ENCODE measurements at places on chromosomes 7 and 10. TPM values are rescaled to one million over a fixed set of nuclear protein-coding genes. Genes with fewer than 3 reads are reported as not detected.

The HOXA3 gene
- total RNA-seq = 0.30 TPM

The PDLIM1 gene
- 67.1 TPM for total RNA-seq

The KCNIP2 gene
- total RNA-seq = 1.4 TPM

The SORBS1 gene
- 57.9 TPM for total RNA-seq

The OGDHL gene
- total RNA-seq = 88.9 TPM

DNA sequence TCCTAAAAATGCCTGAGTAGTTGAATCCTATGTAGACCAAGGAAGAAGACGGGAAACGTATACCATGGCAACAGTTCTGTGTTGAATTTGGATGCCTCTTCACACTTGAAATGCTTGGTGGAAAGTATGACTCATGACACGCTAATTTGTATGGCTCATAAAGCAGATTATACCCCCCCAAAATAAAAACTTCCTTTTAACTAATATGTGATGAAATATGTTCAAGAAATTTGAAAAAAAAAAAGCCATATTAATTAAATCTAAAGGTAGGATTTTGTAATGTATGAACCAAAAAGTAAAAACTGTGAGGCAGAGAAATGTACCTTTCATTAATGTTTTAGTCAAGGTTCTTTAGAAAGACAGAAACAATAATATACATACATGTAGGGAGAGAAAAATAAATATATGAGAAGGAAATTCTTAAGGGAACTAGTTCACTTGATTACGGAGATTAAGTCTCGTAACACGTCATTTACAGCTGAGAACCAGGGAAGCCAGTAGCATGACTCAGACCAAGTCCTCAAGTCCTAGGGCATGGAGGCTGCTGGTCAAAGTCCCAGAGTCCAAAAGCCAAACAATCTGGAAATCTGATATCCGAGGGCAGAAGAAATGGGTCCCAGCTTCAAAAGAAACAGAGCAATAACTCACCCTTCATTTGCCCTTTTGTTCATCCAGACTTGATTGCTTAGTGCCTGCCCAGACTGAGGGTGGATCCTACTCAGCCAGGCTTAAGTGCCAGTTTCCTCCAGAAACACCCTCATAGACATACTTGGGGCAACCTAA is 485.1 kb downstream of the SEMA3D start:
- DNase-seq = no peak

DNA sequence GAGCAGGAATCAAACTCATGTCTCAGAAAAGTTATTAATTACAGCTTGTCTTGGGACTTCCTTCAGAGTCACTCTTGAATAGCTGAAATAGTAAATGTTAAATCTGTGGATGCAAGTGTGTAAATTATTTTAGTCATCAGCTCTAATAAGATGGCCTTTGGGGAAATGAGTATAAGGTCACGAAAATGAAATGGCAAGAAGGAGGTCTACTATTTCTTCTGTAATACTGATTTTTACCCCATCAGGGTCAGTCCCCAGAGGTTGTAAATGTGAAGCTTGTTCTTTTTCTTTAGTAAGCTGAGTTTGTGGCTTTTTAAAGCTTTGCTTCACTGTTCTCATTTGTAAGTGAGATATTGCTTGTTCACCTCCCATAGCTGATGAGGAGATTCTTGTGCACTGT is 63.9 kb downstream of the GBF1 start:
- no peak for DNase-seq

DNA sequence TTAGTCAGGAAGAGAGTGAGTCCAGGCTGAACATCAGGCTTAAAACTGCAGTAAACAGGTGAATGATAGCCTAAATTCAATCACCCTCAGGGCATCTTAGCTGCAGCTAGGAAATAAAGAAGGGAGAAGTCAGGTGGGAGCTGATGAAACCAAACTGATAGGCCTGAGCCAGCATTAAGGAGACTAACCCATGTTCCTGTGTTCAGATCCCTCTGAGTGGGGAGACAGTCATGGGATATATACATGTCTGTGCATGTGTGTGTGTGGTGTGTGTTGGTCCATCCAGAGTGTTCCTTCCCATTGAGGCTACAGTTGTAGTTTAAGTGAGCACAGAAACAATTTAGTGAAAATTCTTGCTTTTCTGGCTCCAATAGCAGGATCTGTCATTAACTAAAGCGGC is 480.9 kb downstream of the PHTF2 start:
- DNase-seq = no peak

DNA sequence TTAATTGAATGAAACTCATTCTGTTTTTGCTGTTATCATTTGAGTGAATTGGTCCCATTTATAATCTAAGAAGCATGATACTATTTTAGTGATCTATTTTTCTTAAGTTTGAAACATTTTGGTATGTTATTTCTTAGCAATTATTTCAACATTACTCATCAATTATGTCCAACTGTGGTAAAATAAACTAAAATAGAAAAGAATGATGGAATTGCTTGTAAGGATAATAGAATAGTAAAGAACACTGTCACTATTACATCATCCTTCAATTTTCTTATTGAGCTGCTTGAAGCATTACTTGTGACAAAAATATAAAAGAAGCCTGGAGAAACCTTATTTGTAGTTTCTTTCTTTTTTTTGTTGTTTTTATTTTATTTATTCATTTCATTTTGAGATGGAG is 42.4 kb downstream of the ZNF487 start:
- DNase-seq = no peak

DNA sequence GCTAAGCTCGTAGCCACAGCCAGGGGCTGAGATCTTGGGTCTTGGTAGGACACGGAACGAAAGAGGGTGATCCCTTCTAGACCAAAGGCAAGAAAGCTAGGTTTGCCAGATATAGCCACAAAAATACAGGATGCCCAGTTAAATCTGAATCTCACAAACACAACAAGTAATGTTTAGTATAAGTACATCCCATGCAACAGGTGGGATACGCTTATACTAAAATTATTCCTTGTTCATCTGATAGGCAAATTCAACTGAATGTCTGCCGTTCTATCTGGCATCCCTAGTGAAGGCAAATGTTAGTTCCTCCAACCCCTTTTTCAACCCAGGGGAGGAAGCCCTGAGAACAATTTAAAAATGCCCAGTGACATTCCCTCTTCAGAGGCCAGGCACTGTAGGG is 131.1 kb upstream of the MGMT start:
- no peak for DNase-seq

- DNase-seq = no peak
These were observed 7.3 kb upstream of the RHOBTB1 start for GRCh38 chr10:60951272-60951724.

- DNase-seq = no peak
These were observed 281.4 kb upstream of the TAC1 start for GRCh38 chr7:97450516-97450915.

GRCh38 chr7:12494687-12495024 is 75.9 kb upstream of the SCIN start:
- DNase-seq = no peak

GRCh38 chr7:65477326-65477725 is 103.7 kb downstream of the ZNF92 start:
- DNase-seq = no peak

DNA sequence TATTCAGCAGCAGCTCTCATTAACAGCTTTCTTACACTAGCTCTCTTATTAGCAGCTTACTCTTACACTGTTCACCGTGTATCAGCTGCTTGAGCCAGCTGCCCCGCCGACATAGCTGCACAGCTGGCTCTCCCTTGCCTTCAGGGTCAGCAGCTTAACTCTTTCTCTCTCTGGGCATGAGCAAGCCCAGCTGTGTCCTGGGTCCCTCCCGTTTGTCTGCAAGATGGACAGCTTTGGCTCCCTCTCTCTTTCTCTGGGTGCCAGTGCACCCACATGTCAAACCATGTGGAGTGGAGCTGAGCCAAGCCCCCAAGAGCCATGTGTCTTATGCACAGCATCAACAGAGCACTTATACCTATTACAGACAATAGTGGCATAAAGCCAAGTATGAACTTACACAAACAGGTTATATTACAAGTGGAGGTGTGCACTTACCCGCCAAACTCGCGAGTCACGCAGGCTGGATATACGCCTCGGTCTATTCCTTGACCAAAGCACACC is 35.7 kb upstream of the MTPAP start:
- no peak for DNase-seq

GRCh38 chr7:78226059-78226719 is 427.6 kb downstream of the PHTF2 start:
- DNase-seq = no peak

DNA sequence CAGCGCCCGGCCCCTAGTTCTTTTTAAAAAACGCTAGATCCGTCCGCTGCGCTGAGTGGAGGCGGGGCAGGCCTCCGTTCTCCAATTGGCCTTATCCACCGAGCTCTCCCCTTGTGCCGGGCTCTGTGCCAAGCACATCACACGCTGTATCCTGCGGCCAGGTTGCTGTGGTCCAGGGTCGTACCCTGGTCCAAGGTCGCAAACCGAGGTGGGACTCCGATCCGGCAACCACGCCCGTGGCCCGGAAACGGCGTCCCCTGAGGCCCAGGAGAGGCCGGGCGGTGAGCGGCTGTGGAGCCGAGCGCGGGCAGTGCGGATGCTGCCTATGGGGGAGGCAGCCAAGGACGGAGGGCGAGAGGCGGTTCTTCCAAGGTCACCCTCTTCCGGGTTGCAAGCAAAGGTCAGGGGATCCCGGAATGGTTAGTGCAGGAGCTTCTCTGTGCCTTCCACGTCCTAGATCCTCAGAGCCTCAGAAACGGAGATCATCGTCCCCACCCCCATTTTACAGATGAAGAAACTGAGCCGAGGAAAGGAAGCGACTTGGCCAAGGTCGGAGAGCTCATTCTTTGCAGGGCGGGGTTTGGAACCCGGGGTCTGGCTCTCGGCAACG is 72.4 kb upstream of the LRRC4 start:
- DNase-seq = no peak

DNA sequence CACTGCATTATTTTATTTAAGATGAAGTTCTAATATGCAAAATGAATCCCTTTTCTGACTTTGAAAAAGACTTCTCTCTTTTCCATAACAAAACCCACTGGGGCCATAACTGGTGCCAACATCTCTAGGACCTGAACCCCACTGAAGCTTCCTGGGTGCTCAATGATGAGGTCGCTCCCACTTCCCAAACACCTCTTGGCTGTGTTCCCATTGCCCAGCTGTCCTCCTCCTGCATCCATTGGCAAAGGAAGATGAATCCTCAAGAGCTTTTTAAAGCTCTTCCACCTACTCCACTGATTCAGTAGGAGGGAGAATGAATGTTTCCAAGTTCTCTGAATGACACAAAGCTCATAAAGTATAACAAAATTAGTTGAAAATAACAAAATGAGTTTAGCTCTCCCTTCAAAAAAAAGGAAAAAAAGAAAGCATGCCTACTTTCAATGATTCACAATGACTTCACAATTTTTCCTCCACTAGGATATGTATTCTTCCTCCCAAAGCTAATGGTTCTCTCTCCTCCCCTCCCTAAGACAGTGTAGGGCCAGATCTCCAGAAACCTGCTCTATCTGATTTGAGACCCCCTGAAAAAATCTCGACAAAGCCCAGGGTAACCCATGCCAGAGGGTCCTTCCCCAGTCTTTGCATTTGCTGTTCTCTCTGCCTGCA is 64.8 kb downstream of the SORBS1 start:
- DNase-seq = no peak

DNA sequence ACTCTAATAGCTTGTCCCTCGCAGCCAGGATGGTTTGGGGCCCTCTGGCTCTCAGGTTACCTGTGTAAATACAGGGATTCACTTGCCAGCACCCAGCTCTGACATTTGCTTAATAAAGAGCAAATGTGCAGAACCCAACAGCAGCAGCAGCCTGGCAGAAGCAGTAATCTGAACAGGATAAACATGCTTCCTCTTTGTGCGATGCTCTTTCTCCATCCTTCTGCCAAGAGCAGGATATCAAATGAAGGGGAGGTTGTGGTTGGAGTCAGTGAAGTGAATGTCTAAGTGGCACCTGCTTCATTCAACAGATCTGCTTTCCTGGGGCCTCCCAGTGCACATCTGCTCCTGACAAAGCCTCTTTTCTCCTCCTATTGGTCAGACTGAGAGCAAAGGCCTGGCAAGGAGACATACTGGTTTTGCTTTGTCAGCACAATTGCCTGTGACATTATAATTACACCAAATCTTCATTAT is 130.3 kb downstream of the NRF1 start:
- no peak for DNase-seq

- no peak for DNase-seq
These were observed 107.7 kb downstream of the NRBF2 start for GRCh38 chr10:63240807-63241206.

DNA sequence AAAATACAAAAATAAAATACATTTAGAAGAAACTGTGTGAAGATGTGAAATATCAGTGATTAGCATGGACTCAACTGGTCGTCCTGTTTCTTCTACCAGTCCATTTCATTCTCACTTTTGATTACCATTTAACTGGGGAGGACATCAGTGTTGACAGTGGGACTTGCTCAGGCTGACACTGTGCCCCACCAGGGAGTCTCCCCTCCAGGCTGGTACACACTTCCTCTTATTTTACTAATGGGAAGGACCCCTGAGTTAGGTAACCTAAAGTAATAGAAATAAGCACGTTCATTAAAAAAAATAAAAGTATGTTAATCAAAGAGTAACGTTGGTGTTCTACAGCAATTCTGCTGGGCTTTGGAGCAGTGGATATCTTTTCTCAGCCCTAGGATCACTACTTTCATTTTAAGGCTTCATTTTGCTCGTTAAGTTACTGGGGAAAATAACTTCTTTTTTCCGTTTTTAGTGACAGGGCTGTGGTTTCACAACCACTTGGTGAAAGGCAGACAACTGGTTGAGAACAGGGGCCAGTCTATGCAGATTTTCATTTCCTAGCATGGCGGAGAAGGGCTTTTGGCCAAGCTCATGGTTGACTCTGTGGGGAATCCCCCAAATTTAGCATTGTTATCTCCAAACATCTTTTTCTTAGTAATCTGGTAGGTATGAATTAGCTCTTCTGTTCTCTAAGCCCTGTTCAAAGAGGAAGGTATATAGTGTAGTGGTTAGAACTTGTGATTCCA is 2.1 kb downstream of the SNX10 start:
- no peak for DNase-seq

- DNase-seq = no peak
These were observed 561.7 kb downstream of the PTPRN2 start for GRCh38 chr7:158025686-158026600.

GRCh38 chr10:125102246-125102645 is 58.1 kb downstream of the CTBP2 start:
- no peak for DNase-seq

GRCh38 chr10:484441-484924 is 205.0 kb downstream of the DIP2C start:
- peak; percentile 54 for DNase-seq

DNA sequence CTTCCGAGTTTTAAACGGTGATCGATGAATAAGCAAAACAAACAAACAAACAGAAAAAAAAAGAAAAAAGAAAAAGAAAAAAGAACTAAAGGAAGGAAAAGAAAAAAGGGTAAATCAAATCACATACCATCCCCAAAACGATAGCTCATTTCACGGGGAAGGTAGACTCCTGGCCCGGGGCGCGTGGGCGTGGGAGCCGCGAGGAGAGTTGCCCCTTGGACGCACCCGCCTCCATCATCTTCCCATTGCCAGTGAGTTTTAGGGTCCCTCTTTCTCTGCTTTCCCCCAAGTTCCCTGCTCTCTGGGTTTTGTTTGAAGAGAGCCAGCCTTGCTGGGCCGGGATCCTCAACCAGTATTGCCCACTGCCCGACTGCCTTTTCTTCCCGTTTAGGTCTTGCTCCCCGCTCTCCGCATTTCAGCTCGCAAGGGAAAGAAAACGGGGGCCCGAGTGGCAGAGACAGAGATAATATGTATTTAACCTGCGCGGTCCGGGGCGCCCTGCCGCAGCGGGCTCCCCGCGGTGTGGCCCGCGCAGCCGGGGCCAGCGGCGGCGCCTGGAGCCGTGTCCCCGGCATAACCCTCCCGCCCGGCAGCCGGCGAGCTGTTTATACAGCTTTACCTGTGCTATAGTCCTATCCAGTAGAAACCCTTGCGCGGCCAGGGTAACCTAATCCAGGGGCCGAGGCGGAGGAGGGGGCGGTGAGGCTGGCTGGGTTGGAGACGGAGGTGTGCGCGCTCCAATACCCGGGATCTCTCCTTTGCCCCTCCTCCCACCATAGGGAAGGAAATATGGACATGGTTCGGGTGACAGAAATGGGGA is 5.2 kb upstream of the GATA3 start:
- DNase-seq = no peak

Data from left lobe of liver (tissue), 2 donors.